Mucosa of descending colon (tissue), 3 donors: ENCODE measurements at places on chromosomes 5 and 9. TPM values are rescaled to one million over a fixed set of nuclear protein-coding genes. Genes with fewer than 3 reads are reported as not detected.

- DNase-seq = no peak
Observed at GRCh38 chr9:137446851-137447471, 5.8 kb upstream of the ENTPD8 start.

GRCh38 chr5:103743421-103743820, 180.8 kb upstream of the NUDT12 start:
- DNase-seq = no peak

Gene SEMA6A
- total RNA-seq = 90.0 TPM

GRCh38 chr9:127777368-127777980, 992 bp downstream of the SH2D3C start:
- DNase-seq = no peak
